ENCODE measurements at places on chromosomes 1 and 21.

DNA sequence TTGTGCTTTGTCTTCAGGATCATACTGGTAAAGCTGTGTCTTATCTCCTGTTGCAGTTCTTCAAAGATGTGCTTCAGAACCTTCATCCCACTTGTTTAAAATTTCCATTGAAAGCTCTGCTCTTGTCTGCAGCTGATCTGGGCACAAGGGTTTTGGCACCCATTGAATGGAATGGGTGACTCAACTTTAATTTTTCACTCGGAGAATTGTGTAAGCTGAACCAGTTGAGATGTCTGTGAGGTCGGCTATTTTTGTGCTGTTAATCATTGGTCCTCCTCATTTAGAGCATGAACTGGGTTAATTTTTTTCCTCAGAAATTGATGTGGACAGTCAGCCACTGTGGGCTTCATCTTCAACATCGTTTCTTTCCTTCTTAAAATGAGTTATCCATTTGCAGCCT lies 252.1 kb downstream of the TM2D1 start:
- no peak for DNase-seq

DNA sequence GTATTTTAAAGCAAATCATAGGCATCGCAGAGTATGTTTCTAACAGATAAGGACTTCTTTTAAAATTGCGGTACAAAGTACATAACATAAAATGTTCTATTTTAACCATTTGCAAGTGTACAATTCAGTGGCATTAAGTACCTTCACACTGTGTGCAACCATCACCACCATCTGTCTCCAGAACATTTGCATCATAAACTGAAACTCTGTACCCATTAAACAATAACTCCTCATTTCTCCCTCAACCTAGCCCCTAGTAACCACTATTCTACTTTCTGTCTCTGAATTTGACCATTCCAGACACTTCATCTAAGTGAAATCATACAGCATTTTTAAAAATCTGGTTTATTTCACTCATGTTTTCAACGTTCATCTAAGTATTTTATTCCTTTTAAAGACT lies 16.6 kb upstream of the ATF3 start:
- no peak for DNase-seq

GRCh38 chr1:32958827-32959226 lies 5.8 kb downstream of the RNF19B start:
- DNase-seq, result no peak

DNA sequence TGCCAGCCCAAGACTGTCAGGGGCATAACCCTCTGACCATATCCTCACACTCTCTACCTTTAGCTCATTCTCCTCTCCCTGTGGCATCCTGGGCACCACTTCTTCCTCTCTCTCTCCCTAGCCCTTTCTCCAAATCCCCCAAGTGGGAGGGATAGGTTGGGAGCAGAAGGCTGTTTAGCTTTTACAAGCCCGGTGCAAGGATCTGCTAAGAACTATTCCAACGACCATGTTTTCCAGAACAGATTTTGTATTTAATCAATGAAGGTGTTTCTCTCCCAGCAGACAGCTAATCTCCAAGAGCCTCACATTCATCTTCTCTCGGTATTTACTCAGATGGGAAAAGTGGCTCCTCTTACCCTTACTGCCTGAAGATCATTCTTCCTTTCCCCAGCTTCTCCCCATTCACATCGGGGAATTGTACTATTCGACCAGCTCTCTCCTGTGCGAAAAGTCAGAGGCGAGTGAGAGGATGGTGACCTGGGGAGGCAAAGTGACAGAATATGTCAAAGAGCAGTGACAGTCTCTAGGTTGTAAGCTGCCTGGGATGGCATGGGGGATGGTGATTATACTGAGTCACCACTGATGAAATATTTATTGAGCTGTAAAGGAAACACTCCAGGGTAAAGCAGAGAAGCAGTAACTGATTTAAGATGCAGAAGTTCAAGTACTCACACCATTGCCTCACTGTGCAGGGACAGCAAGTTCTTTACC lies 47.0 kb upstream of the RBM15 start:
- DNase-seq, result no peak

GRCh38 chr1:54221113-54221834 lies 21.3 kb downstream of the MRPL37 start:
- DNase-seq, result no peak

DNA sequence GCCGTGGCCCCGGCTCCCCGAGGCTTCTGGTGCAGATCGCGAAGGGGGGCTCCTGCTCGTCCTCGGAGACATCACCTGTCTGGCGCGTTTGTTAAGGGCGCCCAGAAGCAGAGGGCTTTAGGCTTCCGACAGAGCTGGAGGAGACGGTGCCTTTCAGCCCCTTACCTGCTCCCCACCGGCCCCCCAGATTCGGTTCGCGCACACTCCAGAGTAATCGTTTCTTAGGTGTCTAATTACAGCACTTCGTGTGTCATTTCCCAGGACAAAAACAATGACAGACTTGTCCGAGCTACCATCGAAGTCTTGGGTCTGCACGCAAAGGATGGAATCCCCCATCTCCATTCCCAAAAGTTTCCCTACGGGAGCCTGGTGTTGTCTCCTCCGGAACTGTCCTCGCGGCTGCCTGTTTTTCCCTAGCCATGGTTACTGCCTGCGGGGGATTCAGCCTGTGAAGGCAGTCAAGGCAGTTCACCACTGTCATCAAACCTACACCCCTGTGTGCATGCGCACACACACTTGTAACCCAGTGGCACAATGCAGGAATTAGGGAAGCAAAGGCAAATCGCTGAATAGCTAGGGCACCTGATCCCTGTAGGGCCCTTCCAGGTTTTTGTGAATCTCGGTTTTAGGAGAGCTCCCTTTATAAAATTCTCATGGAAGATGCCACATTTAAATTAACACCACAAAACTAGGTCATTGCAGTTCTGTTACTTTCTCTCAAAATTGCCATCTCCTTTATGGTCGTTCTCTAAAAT lies 738 bp upstream of the CDC42BPA start:
- no peak for DNase-seq

GRCh38 chr1:5725855-5726585 lies 266.2 kb downstream of the NPHP4 start:
- no peak for DNase-seq

DNA sequence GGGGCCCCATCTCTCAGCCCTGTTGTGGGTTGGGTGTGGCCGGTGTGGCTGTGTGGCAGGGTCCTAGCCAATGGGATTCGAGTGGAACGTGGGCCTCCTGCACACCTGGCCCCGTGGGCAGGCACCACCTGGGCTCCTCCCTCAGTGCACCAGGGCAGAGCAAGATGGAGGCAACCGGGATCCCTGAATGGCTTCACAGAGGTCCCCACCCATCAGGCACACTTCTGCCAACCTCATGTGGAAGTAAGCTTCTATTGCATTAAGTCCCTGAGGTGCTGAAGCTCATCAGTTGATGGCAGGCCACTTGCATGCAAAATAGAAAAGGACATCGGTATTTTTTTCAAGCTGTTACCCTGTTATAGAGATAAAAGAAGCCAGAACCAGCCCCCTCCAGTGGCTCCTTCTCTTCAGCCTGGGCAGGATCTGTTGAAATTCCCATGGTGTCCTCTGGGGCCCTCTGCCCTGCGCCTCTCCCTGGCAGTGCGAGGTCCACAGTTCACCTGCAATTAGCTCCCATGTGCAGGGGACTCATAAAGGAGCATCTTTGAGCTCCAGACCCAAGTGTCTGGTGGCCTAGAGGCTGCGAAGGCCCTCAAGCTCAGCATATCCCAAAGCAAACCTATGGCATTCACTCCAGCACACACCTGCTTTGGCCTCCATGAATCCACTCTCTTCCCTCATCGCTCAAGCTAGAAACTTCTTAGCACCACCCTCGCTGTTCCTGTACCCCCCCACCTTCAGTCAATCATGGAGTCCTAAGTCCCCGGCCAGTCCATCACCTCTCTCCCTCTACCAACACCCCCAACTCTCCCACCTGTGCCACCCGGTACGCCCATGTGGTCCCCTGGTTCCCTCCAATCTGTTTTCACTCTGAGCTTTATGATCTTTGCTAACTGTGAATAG lies 2.1 kb upstream of the SLC45A1 start:
- no peak for DNase-seq

DNA sequence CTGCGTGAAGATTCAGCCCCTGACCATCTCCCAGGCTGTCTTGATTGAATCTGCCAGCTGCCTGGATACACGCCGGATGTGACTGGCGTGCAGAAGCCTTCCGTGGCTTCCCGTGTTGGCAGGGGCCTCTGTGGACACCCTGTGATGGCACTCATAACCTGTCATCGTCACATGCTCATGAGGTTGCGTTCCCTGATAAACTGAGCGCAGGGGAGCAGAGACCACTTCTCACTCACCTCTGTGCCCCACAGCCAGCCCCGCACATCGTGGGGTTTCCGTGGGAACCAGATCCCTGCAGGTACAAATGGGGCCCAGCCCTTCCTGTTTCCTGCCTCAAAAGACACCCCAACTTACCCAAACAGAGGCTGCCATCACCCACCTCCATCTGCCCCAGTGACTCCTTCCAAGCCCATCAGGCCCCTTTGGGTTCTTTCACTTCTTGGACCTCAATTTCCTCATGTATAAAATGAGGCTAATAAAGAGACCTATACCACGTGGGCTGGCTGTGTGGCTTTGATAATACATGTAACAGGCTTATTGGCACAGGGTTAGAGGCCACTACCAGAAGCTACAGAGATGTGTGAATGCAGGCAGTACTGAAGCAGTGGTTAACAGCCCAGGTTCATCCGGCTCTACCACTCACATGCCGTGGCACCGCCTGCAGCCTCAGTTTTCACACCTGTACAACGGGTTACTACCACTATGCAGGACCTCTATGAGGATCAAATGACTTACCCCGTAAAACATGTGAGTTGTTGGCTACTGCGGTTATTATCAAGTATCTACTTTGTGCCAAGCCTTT lies 23.6 kb downstream of the HTR6 start:
- no peak for DNase-seq

- no peak for DNase-seq
These were observed 95.6 kb downstream of the TGFBR3 start for GRCh38 chr1:91790392-91790791.

- no peak for DNase-seq
These were observed 63.9 kb upstream of the GRIK3 start for GRCh38 chr1:37098237-37098636.

- no peak for DNase-seq
These were observed 258.1 kb downstream of the SDCCAG8 start for GRCh38 chr1:243513726-243514491.

DNA sequence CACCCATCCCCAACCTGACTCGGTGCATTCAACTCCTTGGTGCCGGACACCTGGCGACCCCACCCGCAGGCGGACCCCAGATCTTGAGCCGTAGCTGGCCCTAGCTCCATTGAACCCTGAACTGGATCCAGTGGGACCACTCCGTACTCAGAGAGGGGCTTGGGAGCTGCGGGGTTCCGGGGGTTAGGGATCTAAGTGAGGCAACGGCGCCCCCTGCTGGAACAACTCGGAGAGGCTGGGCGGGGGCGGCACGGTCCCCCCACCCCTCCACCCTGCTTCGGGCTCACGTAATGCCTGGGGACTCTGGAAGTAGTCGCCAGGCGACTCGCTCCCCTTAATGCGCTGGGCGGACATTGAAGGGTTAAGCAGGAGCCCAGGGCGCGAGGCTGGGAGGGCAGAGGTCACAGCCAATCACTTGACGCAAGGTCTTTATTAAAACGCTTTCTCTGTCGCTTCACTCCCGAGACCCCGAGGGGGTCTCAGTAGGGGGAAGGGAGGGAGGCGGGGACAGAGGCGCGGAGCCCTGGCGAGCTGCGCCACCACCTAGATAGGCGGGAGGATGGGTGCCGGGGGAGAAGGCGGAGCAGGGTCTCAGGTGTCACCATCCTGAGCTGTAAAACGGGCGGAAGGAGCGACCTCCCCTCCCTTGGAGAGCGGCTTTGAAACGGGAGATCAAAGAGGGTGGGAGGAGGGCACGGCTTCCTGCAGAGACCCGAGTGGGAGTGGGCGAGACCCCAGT lies 704 bp upstream of the CRABP2 start:
- no peak for DNase-seq

DNA sequence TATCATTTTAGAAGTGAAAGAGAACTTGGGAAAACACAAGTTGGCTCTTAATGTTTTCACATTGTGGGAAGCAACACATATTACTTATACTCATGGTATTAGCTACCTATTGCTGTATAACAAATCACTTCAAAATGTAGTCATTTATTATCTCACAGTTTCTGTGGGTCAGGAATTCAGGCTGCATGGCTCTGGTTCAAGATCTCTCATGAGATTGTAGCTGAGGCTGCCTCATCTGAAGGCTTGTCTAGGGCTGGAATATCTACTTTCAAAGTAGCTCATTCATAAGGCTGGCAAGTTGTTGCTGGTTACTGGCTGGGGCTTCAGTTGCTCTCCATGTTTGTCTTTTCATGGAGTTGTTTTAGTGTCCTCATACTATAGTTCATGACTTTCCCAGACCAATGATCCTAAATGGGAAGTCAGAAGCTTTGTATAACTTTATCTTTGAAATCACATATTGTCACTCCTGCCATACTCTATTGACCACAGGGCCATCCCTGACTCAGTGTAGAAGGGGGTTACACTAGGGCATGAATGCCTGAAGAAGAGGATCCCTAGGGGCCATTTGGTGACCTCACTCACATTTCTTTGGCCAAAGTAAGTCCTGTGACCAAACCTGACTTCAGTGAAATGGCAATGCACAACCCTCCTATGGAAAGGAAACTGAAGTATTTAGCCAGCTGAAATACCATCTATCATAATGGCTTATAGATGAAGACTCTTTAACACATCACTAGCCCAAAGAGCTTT lies 37.9 kb upstream of the POU2F1 start:
- no peak for DNase-seq

GRCh38 chr1:29893046-29893723 lies 656.9 kb downstream of the PTPRU start:
- no peak for DNase-seq

DNA sequence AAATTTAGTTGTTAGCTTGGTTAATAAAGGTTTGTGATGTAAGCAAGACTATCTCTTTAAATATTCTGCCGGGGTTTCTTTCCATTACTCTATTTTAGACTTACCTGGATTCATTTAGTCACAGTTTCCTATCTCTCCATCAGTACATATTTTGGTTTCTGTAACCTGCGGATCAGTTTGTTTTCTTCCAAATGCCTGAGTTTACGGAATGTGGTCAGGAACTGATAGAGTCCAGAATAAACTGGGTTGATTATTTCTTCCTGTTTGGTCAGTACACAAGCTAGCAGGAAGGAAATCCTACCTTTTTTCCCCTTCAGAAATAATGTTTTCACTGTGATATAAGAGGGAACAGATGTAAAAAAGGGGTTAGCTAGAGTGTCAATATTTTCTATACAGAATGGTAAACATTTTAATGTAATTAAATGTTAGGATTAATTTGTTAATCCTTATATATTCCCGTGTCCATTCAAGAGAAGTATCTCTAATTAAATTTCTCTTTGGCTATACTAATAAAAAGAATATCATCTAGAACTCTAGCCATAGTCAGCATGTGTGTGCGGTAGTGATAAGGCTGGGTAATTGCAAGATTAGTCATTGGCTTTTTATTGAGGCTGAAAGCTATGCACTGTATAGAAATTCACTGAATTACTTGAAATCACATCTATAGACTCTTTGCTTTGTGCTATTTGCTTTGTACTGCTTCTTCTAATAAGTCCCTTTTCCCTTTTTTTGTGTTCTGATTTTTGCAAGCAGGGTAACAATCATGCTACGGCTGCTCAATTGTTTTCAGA lies 144.7 kb upstream of the ADGRL4 start:
- DNase-seq, result no peak

- no peak for DNase-seq
These were observed 122.8 kb upstream of the GPR52 start for GRCh38 chr1:174324939-174325338.

Data from NCI-H2081 treated with DMSO at 0.1 percent for 48 hours (cell line).